ENCODE measurements at places on chromosomes 2 and 18.
A peak's percentile ranks its signal among the peaks of the same experiment; 100 is the strongest.

- DNase-seq = no peak
Measured at GRCh38 chr18:52570975-52571374, 231.0 kb downstream of the DCC start.

DNA sequence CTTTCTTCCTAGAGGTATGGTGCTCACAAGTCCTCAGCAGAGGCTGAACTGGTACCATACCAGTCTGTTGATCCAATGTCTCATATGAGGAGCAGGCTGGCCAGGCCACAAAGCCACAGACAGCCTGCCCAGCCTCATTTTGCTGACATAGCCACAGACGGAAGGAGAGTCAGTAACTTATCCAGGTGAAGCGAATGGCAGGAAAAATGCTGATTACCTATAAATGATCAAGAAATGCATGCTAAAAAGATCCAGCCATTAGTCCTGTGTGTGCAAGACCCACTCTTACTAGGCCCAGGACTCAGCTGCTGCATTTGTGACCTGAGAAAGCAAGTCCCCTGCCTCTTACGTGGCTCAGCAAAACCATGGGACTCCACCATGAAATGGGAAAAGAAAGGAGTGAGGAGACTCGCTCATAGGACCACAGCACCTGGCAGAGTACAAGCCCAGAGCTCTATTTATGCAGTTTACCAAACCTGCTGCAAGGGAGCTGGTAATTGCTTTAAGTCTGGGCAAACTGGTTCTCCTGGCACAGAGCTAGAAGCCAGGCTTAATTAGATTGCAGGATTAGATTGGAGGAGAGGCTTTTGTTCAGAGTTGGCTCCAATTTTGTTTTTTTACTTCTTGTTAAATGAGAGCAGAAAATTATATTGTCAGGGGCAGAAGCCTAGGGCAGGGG is 19.0 kb downstream of the RHOB start:
- DNase-seq = no peak

DNA sequence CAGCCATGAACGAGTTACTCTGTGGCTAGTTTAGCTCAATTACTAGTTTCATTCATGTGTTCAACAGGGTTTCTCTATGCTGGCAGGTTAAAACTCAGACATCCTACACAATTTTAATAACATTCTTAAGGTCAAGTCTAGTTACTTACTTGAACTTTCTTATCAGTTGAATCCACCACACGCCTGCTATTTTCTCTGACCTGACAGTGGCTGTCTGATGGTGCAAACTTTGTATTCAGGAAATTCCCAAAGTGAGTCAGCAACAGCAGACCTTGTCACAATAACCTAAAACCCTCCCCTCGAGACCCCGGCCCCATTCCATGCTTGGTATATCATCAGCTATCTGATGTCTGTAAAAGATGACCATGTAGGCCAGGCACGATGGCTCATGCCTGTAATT is 20.8 kb upstream of the CIDEA start:
- DNase-seq = no peak

DNA sequence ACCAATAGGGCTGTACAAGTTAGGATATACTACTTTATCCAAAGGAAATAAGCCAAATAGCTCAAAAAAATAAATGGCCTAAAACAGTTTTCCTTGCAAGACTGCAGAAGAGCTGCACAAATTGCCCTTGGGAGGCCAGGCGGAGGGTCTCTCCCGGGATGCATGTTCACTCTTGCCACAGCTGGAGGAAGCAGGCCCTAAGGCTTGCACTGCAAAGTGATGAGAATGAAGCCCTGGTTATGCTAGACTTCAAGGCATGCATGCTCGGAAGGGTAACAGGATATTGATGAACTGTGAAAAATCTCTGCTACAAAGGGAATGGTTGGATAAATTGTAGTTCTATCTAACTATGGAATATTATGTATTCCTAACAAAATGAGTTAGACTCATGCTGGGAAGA is 27.5 kb upstream of the LDLRAD4 start:
- DNase-seq = no peak

- DNase-seq = no peak
Measured at GRCh38 chr18:42617221-42617620, 498.3 kb downstream of the RIT2 start.

DNA sequence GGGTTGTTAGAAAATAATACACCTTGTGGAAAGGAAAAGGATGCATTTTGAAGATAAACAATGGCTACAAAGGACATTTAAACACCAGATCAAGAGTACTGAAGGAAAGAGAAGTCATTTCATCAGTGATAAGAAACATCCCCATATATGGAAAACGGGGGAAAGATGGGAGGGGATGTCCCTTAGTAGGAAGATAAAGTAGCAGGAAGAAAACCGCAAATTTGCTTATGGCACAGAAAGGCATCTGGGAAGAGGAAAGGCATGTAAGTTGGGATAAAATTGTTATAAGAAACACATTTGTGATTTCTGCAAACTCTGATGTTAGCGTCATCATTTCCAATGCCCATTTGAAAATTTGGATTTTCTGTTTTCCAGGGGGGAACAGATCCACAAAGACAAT is 10.5 kb upstream of the LYPD1 start:
- no peak for DNase-seq

- DNase-seq = no peak
Measured at GRCh38 chr18:46668135-46668534, 11.1 kb upstream of the LOXHD1 start.

GRCh38 chr2:60926741-60927552 is 45.6 kb downstream of the REL start:
- DNase-seq = no peak

- DNase-seq = no peak
Measured at GRCh38 chr2:226797289-226797988, 2.2 kb downstream of the IRS1 start.

GRCh38 chr2:181356526-181357130 is 100.6 kb upstream of the ITGA4 start:
- no peak for DNase-seq

GRCh38 chr2:43958397-43959275 is 37.2 kb downstream of the LRPPRC start:
- no peak for DNase-seq

DNA sequence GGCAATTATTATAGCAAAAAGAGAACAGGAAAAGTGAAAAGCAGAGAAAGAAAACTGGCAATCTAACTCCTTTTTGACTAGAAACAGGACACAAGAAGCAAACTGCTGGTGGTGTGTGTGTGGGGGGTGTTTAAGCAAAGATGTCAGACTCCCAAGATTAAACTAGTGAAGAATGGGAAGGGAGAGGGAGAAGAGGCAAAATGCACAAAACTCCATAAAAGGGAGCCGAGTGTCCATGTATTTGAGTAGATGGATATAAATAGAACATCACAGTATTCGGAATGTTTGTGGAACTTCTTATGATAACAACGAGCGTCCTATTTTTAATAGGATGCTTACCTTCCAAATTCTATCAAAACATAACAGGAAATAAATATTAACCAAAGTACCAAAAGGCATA is 179.8 kb upstream of the TRIB2 start:
- no peak for DNase-seq

DNA sequence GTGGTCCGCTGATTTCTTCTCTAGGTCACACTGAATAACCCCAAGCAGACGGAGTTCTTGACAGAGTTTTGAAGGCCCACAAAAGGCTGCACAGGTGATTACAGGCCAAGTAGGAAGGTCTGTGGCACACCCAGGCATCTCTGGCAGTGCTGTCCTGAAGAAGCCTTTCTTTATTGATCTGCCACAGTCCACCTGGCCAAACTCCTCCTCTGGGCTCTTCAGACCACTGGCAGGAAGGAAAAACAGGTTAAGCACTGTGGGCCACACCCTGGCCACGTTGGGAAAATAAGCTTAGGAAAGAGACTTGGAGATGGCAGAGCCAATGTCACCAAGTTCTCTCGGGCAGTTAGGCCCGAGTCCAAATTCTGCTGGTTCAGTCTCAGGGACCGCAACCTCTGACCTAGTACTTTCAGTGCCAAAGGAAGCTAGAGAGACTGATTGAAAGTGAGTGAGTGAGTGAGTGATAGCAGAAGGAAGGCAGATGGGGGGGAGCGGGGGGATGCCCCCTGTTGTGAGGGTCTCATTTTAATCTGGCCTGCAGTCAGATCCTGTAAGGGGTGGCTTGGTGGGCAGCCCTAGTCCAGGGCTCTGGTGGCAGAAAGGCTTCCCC is 102.9 kb downstream of the TGFA start:
- no peak for DNase-seq

DNA sequence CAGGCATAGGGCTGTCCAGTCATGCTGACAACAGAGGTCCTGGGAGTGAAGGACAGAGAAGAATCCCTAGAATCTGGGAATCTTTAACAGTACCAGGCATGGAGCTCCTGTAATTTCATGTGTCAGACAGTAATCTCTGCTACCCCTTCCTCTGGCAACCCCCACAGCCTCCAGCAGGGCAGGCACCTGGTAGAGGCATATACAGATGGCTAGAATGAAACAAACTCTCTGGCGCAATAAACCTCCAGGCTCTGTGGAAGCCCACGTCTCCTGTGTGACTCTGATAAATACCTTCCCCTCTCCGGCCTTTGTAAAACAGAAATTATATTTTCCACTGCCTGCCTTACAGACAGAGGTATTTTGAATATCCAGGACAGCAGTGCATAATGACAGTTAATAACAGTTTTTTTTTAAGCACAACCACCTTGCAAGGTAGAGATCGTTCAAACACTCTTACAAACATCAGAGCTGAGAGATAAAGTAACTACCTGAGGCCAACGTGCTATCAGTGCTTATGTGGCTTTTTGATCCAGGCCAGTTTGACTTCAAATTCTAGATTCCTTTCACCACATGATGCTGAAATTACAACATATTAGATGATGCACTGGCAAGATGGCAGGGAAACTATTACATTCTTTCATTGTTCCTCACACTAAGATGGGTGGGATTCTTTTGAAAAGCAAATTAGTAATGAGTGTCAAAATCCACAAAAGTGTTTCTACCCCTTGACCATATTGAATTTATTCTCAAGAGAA is 47.7 kb upstream of the TMEM247 start:
- DNase-seq = no peak

GRCh38 chr2:217208867-217209266 is 349.0 kb upstream of the TNP1 start:
- DNase-seq = no peak

DNA sequence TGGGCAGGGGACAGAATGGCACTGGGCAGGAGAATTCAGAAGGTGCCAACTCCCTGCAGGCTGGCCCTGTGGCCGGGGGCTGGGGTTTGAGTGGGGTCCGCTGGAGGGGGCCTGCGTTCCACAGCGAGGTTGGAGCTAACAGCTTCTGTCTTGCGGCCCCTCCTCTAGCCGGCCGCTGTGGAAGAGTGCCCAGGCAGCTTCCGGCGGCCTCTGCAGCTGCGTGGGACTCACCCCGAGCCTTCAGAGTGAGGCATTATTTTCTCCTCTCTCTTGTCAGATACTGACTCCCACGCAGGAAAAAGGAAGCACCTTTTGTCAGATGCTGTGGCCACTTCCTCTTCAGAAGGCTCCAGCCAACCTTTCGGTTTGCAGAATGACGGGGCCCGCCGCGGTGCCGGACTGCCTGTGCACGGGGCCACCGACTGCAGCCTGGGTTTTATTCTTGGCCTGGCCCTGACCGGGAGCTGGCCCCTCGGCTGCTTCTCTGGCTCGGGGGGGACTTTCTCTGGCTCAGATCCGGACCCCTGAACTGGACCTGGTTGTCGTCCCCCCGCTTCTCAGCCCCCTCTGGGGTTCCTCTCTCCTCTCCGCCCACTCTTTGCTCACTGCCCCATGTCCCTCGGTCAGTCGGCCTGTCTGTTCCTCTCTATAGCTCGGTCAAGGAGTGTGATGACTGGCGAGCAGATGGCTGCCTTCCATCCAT is 40.1 kb downstream of the ARHGAP25 start:
- peak; percentile 41 for DNase-seq

- no peak for DNase-seq
Measured at GRCh38 chr2:42199002-42199401, 29.8 kb downstream of the EML4 start.

DNA sequence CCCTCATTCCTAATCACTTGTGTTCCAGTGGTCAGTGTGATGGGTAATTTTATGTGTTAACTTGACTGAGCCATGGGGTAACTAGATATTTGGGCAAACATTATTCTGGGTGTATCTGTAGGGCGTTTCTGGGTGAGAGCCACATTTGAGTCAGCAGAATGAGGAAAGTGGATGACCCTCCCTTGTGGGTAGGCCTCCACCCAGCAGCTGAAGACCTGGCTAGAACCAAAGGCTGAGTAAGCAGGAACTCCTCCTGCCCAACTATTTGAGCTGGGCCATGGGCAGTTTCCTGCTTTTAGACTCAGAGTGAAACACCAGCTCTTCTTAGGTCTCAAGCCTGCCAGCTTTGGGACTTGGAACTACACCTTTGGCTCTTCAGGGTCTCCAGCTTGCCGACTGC is 141.8 kb downstream of the ACKR3 start:
- no peak for DNase-seq

- DNase-seq = no peak
Measured at GRCh38 chr18:22713511-22713910, 219.6 kb upstream of the RBBP8 start.

DNA sequence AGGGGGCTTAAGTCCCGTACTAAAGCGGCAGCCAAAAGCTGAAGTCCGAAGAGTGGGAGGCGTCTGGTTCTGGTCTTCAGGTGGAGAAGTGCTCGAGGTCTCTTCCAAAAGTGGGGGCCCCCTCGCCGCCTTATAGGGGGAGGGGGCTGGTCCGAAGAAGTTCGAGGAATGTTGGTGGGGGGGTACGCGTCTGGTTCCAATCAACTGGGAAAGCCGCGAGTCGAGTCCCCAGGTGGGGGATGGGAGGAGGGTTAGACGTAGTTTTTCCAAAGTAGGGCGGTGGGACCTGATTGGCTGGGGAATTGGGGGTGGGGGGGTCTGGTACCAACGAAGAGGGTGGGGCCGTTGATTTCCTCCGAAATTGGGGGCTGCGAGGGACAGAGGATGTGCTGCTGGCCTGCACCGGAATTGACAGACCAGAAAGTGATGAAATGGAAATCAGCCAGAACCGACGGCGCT is 594 bp downstream of the ITM2C start:
- DNase-seq = no peak

GRCh38 chr2:101823347-101823791 is 125.9 kb downstream of the MAP4K4 start:
- DNase-seq = peak; percentile 35

- DNase-seq = no peak
Measured at GRCh38 chr18:62637403-62637802, 77.9 kb upstream of the PHLPP1 start.

DNA sequence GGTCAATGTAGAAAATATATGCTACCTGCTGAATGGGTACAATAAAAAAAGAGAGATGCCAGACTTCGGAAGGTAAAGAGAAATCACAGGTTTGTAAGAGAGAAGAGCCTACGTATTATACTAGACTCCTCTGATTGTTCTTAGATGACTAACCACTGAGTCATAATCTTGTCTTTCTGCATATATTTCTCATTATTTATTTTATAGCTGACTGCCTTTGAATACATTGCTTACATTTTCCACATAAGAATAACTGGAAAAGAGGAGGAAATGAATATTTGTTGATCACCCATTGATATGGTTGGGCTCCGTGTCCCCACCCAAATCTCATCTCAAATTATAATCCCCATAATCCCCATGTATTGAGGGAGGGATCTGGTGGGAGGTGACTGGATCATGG is 90.3 kb upstream of the RAB27B start:
- DNase-seq = no peak

GRCh38 chr2:74858281-74858680 is 24.4 kb downstream of the HK2 start:
- DNase-seq = no peak
